ENCODE measurements at places on chromosomes 5 and 9.

DNA sequence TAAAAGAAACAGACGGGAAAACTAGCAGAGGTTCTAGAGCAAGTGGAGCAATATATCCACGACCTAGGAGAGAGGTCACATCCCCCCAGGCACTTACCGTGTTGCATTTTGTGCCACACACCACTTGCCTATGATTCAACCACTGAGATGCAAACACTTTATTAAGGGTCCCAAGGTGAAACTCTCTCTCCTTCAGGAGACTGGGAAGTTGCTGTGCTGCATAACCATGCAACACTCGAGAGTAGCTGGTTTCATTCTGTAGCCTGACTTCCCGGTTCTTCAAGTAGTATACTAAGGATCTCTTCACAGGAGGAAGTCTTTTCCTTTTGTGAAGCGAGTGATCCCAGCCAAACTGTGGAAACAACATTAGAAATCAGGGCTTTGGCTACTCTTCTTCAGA, 1.6 kb downstream of the DCAF12 start:
- H3K4me3 ChIP-seq: no peak overlapping the region
- H3K27me3 ChIP-seq: no peaks in the 10 kb centered on the region
- H3K36me3 ChIP-seq: peaks cover 6% of the 10 kb centered on the region
- H3K27ac ChIP-seq: no peak overlapping the region

GRCh38 chr5:156680831-156681230, 169.3 kb upstream of the PPP1R2B start:
- no peak overlapping the region for H3K4me3 ChIP-seq
- no peaks in the 10 kb centered on the region for H3K4me1 ChIP-seq
- H3K27ac ChIP-seq: no peak overlapping the region

DNA sequence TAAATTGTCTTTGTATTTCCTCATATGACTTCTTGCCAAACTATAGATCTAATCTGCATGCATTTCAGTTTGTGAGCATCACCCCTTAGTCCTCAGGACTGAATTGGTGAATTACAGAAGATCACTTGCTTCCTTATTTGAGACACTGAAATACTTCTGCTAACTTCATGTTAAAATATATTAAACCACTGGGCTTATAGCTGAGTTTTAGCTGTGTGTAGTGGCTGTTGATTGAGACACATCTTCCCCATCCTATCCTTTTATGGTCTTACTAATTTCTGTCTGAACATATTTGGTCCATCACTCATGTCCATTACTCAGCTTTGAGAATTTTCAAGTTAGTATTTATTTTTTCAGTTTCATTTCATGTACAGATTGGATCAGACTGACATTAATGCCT, 295.9 kb downstream of the PSAT1 start:
- H3K4me3 ChIP-seq: no peak overlapping the region
- H3K4me1 ChIP-seq: no peaks in the 10 kb centered on the region
- DNase-seq: no peak
- no peaks in the 10 kb centered on the region for H3K27me3 ChIP-seq
- no peak overlapping the region for H3K27ac ChIP-seq

- no peak overlapping the region for H3K4me3 ChIP-seq
- DNase-seq: no peak
- peaks cover 8% of the 10 kb centered on the region for H3K36me3 ChIP-seq
- H3K27ac ChIP-seq: no peak overlapping the region
Observed at GRCh38 chr5:177222269-177222668, 81.2 kb downstream of the RAB24 start.

DNA sequence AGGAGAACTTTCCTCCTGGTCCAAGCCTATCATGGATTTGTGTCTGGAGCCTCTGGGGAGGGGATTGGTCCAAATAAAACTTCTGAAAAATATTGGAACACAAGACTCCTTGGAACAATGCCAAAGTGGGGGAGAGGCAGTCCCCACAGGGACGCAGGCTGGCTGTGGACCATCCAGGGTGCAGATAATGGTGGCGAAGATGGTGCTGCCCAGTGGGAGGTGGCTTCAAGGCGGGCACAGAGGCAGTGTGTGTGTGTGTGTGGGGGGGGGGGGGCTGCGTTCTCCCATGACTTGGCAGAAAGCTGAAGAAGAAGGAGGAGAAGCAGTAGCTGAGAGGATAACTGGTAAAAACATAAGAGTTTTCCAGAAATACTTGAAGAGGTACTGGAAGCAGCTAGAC, 186.4 kb downstream of the MELK start:
- no peak overlapping the region for H3K4me3 ChIP-seq
- H3K27me3 ChIP-seq: no peaks in the 10 kb centered on the region
- no peaks in the 10 kb centered on the region for H3K36me3 ChIP-seq
- H3K27ac ChIP-seq: no peak overlapping the region
- DNase-seq: no peak
- H3K4me1 ChIP-seq: no peaks in the 10 kb centered on the region

DNA sequence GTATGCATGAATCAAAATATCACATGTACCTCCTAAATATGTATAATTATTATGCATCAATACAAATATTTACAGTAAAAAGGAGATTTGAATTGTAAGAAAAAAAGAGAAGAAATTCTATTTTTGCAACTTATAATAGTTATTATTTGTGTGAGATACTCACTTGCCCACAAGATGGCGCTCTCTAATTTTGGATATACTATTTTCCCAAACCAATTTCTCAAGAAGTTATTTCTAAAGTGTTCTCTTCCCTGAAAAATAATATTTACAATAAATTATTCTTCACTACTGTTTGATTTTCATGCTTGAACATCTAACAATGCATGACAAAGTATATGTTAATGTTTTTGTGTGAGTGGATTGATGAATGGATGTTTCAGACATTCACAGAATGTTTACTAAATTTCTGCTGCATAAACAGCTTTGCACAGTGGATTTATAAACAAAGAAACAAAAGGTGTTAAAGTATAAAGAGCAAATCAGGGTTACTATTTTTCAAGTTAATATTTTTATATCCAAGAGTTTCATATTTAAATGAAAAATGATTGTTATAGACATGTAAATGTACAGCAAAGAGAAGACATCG, 503.4 kb downstream of the PDE4D start:
- H3K27ac ChIP-seq: no peak overlapping the region
- no peaks in the 10 kb centered on the region for H3K27me3 ChIP-seq
- peak; percentile 72 for DNase-seq
- no peaks in the 10 kb centered on the region for H3K4me1 ChIP-seq
- no peaks in the 10 kb centered on the region for H3K36me3 ChIP-seq

DNA sequence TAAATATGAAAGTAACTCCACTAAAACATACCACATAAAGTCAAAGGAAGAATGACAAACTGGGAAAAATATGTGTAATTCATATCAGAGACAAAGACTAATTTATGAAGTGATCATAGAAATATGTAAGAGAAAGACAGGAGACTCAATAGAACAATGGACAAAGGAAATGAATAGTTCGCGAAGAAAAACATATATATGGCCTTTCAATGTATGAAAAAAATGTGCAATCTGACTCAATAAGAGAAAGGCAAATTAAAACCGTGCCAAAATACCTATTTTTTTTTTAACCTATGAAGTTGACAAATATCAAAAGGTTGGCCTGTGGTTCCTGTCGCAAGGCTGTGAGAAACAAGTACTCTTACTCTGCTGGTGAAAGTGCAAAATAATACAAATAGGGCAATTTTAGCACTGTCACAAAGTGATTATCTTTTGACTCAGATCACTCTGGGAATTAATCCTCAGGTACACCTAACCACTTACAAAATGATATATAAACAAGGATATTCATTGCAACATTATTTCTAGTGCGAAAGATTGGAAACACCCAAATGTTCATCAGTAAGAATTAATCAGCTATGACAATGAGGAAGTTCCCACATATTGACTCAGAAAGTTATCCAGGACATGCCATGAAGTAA, 3.7 kb downstream of the C9 start:
- H3K4me1 ChIP-seq: no peaks in the 10 kb centered on the region
- DNase-seq: no peak
- no peak overlapping the region for H3K27ac ChIP-seq
- H3K4me3 ChIP-seq: no peak overlapping the region
- H3K27me3 ChIP-seq: no peaks in the 10 kb centered on the region

DNA sequence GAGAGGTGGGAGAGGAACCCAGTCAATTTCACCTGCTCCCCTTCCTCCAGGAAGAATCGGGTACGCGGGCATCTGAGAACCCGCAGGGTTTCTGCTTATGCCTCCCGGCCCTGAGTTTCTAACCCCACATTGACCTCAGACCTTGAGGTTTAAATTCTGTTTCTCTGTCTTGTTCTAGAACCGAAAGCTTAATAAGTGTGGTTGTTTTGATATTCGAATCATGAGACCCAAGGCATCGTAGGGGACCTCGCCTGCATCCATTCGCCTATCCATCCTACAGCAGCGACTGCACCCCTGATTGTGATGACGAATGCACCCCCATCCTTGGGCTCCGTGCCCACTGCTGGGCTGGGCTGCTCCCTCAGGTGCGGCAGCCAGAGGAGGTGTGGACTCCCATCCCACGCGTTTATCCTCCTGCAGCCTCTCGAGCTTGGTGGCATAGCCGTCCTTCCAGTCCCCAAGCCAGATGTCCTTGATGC, 80.8 kb upstream of the IER5L start:
- peaks cover 15% of the 10 kb centered on the region for H3K27me3 ChIP-seq
- DNase-seq: no peak
- H3K4me1 ChIP-seq: peaks cover 9% of the 10 kb centered on the region
- no peak overlapping the region for H3K27ac ChIP-seq
- H3K4me3 ChIP-seq: no peak overlapping the region

Data from trophoblast cell (in vitro differentiated cells and primary cell).